ENCODE measurements at places on chromosomes 6 and 20.
A peak's percentile ranks its signal among the peaks of the same experiment; 100 is the strongest.

DNA sequence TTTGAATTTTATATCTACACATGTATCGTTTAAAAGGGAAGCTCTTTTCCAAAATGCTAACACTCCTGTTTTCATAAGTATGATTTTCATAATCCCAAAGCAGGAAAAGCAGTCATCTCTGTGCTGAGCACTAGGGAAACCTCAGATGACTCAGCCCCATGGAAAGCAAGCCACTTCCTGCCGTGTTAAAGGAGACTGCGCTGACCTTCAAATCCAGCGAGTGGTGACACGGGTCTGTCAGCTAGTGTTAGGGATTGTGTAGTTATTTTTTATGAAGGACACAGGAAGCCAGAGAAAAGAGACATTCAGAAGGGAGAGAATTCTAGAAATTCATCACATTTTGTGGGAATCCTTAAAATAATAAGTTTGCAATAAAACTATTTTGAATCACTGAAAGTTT, 57.0 kb upstream of the CD93 start:
- no peak for DNase-seq

DNA sequence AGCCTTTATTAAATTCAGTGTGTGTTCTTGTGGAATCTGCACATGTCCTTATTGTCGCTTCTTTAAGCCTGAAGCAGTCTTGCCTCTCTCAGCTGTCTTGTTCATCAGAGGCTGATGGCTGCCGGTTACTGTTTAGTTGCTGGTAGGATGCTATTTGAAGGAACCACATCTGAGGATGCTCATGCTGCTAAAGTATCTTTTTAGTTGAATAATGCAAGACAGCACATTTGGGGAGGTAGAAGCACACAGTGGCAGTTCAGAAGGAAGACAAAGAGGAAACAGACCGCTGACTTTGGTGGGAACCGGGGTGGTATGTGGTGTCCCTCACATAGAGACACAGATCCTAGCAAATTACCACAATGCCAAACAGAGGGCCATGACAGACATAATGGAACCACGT, 144.2 kb upstream of the HDDC2 start:
- no peak for DNase-seq

DNA sequence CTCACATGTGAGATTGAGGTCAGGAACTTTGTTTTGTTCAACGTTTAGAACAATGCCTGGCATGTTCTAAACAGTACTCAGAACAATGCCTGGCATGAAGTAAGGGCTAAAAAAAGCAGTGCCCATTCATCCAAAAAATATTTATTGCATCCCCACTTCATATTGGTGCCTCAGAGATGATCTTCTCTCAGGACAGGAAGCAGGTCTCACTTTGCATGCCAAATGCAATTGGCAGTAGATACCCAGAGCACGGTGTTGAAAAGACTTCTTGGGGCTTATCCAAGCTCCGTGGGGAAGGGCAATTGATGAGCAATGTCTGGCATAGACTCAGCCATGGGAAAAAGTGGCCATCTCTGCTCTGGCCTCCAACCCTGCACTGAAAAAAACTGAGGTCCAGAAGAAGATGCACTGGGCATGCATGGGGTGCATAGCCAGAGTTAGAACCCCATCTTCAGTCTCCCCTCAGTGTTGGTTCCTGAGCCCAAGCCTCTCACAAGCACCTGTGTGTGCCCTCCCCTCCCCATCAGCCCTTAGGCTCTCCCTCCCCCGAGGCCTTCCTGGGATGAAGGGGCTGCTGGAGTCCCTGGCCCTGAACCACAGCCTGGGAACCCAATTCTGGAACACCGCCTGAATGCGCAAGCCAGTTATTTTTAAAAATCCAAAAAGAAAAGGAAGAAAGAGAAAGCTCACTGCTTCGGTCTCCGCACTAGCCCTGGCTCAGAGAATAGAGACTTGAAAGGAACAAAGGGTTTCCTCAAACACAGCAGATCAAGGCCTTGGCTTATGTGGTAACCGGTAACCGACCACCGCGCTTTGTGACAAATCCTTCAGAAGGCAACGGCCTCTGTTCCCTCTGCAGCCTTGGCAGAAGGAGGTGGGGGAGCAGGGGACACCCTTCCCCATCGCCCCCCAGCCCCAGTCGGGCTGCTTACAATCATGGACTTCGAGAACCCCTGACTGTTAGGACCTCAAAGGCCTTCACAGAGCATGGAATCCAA, 78.5 kb upstream of the SIRPA start:
- DNase-seq, result no peak

DNA sequence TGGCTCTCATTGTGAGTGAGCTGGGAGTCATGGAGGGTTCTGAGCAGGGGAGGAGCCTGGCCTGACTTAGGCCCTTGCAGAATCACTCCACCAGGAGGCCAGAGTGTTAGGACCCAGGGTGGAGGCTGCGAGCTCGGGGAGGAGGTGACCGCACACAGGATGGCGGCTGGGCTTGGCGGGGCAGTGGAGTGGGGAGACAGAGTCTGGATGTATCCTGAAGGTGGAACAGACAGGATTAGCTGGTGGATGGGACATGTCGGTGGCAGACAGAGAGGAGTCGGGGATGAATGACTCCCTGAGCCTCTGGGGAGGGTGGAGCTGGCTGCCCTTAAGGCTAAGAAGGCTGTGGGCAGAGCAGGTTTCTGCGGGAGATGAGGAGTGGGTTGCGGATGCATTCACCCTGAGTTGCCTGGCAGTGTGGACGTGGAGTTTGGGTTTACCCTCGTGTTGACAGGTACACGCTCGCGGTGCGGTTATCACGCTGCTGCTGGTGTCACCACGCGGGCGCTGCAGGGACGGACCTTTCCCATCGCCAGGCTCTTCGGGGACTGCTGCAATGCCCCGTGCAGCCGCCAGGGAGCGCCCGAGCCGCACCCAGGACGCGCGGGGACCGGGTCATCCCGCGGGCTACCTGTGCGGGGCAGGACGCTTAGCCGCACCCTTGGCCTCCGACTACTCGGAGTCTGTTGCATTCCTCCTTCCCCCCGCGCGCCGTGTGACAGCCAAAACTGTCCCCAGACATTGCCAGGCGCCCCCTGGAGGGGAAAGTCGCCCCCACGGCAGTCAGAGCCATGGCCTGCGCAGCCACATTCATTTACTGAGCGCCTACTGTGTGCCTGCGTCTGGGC, 43.0 kb upstream of the PTGIS start:
- peak; percentile 84 for DNase-seq

DNA sequence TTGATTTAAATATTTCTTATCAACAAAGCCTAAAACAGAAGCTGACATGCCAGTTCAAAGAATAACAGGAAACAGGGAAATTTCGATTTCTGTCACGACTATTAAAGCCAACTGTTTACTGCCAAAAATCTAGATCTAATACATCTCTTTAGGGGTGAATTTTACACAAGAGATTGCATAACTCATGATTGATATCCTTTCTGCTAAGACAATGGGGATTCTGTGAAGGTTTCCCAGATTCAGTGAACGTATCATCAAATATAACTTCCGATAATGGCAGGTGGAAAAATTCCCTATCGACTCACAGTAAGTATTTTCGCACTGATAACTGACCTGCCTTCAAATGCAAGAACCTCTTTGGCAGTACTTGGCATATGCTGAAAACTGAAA, 42.9 kb downstream of the NHSL1 start:
- DNase-seq, result no peak

DNA sequence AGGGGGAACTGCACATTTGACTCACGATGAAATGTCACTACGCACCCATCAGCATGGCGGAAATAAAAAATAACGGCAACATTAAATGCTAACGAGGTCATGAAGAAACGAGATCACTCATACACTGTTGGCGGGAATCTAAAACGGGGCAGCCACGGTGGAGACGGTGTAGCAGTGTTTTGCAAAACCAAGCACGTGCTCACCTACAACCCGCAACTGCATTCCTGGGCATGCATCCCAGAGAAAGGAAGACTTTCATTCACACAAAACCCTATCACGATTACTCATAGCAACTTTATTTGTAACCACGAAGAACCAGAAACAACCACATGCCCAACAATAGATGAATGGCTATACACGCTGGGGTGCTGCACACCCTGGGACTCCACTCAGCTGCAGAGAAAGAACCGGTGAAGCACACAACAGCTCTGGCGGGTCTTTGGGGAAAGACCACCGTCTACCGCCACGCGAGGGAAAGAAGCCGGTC, 77.0 kb downstream of the YTHDF1 start:
- no peak for DNase-seq

GRCh38 chr6:152401978-152402377, 235.2 kb downstream of the SYNE1 start:
- DNase-seq, result no peak

- DNase-seq, result no peak
These were observed 114.7 kb upstream of the ZNF217 start for GRCh38 chr20:53708129-53708968.

- DNase-seq, result no peak
These were observed 96.7 kb downstream of the L3MBTL3 start for GRCh38 chr6:130115036-130115435.

DNA sequence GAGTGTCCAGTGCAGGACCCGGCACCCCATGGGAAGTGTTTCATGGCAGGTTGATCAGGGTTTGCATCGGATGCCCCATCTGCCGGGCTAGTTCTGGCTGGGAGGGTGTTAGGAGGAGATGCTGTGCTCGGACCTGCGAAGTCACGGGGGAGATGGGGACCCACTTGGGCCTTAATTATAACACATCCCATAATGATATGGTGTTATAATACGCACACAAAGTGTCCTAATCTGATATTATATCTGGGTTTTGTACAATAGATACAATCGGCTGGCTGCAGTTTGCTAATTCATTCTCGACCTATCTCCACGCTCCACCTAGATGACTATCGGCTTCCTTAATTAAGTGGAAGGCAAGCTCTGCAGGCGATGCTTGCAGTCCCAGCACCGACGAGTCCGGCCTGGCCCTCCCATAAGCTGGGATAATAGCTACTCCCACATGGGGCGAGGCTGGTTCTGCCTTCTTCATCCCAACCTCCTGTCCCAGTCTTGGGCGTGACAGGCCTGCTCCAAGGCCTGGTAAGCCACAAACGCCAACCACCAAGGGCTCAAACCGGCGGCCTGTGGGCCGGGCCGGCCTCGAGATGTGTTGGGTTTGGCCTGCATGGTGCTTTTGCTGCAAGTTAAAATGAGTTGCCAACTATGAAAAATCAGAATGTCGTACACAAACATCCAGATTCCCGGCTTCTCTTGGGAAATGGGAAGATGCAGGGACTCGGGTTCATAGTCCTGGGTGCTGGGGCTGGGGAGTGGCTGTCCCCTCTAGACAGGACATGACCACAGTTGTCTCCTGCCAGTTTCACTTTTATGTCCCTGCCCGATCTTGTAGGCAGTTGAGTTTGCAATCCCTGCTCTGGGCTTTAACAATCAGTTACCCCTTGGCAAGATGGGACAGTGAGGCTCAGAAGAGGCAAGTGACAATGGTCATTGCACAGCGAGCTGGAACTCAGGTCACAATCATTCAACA, 32.7 kb downstream of the CEBPB start:
- no peak for DNase-seq

GRCh38 chr6:132072271-132072670, 121.1 kb upstream of the CCN2 start:
- DNase-seq, result no peak

DNA sequence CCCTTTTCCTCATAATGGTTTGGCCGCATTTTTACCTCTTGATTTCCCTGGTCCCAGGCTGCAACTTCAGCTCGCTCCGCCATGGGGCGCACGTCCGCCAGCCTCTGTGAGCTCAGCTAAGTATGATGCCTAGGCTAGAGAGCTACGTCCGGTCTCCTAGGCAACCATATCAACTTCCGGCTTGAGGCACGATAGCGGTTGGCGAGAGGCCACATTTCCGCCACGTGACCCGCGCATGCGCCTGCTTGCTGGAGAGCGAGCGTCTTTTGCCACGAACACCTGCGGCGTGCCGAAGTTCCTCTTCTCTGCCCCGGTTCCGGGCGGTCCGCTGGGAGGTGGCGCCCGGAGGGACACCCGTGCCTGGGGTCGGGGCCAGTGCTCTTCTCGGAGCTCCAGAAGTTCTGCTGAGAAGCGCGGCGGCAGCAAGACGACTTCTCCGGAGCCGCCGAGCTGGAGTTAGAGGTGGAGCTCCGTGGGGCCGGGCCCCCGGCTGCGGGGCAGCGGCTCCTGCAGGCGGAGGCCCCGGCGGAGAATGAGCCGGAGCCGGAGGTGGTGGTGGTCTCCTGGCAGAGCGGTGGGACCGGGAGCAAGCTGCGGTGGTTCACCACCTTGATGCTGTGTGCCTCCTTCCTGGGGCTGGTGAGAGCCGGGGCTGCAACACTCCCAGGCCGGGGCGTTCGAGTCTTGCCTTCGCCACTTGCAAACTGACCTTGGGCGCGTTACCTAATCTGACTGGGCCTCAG, 172.0 kb downstream of the SLC16A10 start:
- DNase-seq, result peak; percentile 97

DNA sequence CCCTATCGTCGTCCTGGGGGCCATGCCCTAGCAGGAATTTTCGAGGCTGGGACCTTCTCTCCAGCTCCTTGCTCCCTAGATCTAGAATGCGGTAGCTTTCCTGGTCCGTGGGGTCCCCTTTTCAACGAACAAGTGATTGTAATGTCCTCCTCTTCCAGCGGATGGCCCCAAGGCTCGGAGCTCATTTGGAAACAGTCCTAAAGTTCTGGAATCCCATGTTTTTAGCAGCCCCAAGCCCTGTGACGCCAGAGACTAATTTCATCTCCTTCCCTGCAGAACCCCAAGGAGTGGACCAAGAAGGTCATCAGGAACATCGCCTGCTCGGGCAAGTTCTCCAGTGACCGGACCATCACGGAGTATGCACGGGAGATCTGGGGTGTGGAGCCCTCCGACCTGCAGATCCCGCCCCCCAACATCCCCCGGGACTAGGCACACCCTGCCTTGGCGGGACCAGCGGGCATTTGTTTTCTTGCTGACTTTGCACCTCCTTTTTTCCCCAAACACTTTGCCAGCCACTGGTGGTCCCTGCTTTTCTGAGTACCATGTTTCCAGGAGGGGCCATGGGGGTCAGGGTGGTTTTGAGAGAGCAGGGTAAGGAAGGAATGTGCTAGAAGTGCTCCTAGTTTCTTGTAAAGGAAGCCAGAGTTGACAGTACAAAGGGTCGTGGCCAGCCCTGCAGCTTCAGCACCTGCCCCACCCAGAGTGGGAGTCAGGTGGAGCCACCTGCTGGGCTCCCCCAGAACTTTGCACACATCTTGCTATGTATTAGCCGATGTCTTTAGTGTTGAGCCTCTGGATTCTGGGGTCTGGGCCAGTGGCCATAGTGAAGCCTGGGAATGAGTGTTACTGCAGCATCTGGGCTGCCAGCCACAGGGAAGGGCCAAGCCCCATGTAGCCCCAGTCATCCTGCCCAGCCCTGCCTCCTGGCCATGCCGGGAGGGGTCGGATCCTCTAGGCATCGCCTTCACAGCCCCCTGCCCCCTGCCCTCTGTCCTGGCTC, 48.5 kb downstream of the PYGB start:
- DNase-seq, result no peak

GRCh38 chr6:1379788-1380147, 9.6 kb upstream of the FOXF2 start:
- no peak for DNase-seq

- DNase-seq, result no peak
These were observed 345.9 kb upstream of the MANEA start for GRCh38 chr6:95231416-95231815.

DNA sequence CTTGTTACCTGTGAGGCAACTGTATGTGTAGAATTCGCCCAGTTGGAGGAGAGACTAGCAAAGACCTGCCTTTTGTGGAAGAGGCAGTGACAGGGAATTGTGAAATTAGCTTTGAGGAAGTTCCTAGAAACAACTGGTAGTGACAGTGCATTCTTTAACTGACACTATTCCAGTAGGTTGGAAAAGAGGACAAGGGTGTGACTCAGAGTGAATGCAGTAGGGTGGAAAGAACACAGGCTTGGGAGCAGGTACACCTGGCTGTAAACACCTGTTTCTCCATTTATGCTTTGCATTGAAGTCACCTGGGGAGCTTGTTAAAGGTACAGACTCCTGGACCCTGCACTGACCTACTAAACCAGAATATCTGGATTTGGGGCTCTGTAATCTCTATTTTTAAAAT, 295.7 kb downstream of the PHACTR1 start:
- peak; percentile 16 for DNase-seq

All from right kidney (tissue), 9 donors.